ENCODE measurements at places on chromosomes 2 and 18.

- DNase-seq = no peak
These were observed 20.5 kb upstream of the HNMT start for GRCh38 chr2:137943678-137944347.

GRCh38 chr2:238255636-238256035, 15.8 kb upstream of the HES6 start:
- DNase-seq = no peak

DNA sequence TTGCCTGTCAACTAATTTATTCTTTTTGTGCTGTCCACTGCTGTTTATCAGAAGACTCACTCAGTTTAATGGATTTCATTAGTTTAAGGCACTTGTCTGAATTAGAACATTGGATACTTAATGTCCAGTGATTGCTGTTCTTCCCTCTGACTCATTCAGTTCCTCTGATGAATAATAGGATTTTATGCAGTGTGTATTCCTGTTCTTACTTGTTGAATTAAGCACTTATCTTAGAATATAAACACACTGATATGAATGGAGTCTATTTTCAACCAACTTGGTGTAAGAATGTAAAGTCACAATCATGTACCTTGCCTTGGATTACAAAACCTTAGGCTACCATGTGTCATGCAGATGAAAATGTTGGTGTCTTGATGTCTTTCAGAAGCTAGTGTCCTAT, 87.0 kb upstream of the PROKR1 start:
- DNase-seq = no peak

DNA sequence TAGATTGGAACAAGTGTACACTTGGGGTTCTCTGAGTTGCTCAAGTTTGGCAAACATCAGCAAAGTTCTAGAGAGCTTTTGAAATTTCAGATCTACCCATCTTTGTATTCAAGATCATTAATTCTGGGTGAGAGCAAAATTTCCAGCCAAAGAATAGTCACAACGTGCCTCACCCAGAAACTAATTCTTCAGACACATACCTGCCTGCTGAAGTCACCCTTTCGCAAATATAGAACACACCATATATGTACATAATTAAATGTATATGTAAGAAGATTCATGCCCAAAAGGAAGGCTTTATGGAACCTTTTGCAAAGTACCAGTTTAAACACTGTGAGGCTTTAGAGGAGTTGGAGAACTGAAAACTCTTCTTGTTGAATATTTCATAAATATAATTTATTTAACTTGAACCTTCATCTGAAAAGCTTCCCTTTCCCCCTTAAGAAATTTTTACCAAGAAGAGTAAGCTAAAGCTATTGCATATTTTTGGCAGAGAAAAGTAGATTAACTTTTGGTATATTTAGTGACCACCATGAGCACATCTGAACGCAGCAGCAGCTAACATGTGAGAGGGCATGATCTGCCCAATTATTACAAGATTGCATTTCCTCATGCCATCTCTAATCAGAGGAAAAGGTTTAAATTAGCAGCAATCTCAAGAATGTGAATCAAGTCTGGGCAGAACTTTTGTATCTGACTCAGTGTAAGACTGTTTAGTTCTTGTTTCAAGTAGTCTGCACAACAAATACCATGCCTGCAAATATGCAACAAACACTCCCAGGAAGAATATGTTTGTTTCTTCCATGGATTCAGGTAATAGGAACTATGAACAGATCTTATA, 8.2 kb downstream of the RND3 start:
- DNase-seq = no peak

- no peak for DNase-seq
These were observed 777.8 kb upstream of the RAB6C start for GRCh38 chr2:129201696-129202095.

GRCh38 chr18:66640431-66640830, 36.5 kb upstream of the CDH19 start:
- DNase-seq = no peak

- no peak for DNase-seq
These were observed 12.0 kb upstream of the ZCCHC2 start for GRCh38 chr18:62510789-62511188.

- no peak for DNase-seq
These were observed 104.3 kb upstream of the ID2 start for GRCh38 chr2:8577573-8577972.
